ENCODE measurements at places on chromosomes 16 and 17.

DNA sequence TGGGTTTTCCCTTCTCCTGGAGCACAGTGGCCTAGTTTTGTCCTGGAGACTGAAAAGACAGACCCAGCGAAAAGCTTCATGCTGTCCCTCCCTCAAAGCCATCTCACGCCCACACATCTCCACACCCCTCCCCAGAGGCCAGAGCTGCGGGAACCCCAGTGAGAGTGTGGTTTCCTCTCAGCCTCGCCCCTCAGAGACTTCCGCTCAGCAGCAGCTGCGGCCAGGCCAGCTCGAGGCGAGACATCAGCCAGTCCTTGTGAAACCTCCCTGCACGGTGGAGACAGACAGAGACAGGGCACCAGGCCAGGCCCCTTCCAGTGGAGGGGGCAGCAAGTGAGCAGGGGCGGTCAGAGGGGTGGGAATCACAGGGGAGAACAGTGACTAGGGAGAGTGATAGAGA, 77.0 kb upstream of the TNRC6C start:
- DNase-seq: no peak

DNA sequence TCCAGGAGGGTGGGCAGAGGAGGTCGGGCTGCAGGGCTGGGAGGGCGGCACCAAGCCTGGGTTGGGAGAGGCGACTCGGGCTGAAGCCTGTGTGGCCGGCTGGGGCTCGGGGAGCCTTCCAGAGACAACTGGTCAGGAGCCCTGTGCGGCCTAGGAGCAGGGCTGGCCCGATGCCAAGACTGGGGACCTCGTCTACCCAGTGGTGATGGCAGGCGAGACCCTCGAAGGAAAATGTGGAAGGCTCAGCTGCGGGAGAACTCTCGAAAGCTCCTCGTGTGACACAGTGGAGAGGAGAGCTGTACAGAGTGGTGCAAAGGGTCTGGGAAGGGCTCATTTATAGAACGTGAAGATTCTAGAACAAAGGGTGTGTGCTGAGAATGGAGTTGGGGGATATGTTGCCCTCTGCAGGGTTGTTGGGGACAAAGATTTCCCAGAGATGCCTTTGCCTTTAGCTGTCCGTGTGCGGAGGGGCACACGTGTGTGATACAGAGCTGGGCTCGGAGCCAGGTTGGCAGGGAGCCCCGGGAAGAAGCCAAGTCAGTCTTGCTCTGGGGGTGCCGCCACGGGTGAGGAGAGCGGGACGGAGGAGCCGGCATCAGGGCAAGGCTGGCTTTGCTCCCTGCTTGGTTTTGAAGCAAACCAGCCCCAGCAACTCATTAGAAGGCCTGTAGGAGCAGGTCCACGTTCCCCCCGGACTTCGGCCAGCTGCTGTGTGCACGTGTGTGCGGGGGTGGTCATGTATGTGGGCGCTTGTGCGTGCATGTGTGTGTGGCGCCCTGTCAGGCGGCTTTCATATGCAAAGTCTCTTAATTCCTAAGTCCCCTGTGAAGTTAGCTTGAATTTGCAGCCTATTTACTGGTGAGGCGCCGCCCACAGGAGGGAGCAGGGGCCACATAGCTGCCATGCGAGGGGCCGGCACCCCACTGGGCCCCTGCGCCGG, 132.4 kb upstream of the CHMP6 start:
- DNase-seq: no peak

DNA sequence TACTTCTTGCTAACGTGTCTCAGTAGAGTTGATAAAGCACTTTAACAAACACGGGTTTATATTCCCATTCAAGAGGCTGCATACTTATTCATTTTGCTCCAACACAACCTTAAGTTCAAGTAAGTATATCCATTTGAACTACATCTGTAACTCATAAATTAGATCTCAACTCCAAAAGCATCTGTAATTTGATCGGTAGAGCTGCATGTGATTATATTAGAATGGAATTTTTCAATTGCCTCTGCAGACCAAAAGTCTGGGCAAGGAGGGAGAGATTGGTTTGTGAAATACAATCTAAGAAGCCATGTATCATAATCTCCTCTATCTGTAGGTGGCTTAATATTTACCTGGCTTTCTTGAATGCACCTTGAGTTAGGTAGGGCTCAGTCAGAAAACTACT, 371.0 kb downstream of the RBFOX1 start:
- DNase-seq: no peak

GRCh38 chr16:61385392-61386071, 650.7 kb downstream of the CDH8 start:
- no peak for DNase-seq

DNA sequence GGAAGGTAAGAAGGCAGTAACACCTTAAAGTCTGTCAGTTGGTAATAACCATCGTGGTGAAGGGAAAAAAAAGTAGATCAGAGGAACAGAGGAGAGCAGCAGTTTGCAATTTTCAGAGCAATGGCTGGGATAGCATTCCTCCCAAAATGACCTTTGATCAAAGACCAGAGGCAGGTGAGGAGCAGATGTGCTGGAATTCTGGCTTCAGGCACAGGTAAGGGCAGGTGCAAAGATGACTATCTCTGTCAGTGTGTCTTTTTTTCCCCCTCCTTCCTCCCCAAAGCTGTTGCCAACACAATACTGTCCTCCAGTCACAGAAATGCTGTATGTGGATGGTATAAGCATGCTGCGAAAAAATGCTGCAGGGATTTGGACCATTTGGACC, 166.7 kb downstream of the XYLT1 start:
- no peak for DNase-seq

GRCh38 chr17:4329838-4330237, 36.6 kb downstream of the UBE2G1 start:
- DNase-seq: no peak

GRCh38 chr17:9900044-9900594, 5.0 kb downstream of the RCVRN start:
- DNase-seq: no peak

DNA sequence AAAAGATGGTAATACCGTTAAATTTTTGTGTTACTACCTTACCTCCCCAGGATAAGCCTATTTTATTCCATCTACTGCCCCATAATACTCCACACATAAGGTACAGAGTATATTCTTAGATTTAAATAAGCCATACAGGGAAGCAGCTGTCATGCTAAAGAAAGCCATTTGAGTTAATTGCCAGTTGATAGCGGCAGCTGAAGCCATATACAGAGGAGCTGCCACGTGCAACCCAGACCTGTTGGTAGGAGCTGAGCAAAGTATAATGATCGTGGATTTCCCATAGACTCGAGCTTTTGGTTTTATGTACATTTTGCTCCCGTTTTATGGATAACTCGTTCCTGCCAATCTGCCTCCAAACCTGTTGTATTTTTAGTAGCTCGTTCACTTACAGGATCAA, 12.0 kb downstream of the CPSF4L start:
- DNase-seq: no peak

GRCh38 chr17:29677824-29678223, 55.1 kb upstream of the CORO6 start:
- no peak for DNase-seq

DNA sequence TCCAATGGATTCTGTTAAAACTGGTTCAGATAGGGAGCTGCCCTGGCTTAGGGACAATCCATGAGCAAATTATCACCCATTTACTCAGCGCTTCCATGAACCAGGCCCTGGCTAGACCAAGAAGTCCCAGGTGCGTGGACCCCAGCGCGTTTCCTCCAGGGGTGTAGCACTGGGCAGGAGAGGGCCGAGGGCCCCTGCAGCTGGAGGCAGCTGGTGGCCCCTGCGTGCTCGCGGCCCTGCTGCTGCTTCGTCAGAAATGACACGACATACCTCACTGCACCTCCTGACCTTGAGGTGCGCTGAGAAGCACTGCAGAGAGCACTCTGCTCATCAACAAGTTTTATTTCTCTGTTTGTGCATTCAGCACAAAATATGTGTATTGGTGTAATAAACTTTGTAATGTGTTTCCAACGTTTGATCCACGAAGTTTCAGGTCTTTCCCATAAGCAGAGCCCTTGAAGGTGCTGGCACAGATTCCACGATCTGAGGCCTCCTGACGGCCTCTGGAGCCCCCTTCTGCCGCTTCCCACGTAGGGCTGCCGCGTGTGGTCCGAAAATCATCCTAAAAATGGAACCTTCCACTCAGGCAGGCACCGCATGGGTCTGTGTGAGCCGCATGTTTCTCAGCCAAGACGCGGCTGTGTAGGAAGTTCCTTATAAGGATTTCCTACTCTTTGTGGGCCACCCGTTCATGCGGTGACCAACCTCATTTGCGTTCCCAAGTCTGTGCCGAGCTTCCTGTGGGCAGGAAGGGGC, 50.8 kb upstream of the ZCCHC14 start:
- no peak for DNase-seq

DNA sequence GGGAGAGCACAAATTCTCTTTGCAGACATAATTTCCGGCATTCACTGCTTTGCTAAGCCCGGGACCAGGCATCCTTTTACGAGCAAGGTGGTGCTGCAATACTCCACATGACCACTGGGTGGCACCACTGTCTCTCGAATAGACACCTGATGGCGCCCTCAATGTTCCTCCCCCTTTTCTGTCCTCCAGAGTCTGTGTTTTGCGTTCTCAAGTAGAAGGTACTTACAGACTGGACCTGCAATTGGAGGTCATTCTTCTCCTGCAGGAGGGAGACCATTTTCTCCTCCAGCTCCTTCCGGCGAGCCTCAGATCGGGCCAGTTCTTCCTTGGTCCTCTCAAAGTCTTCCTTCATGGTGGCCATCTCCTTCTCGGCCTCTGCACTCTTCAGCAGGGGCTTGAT, 45.2 kb downstream of the MYH13 start:
- DNase-seq: peak; percentile 71

DNA sequence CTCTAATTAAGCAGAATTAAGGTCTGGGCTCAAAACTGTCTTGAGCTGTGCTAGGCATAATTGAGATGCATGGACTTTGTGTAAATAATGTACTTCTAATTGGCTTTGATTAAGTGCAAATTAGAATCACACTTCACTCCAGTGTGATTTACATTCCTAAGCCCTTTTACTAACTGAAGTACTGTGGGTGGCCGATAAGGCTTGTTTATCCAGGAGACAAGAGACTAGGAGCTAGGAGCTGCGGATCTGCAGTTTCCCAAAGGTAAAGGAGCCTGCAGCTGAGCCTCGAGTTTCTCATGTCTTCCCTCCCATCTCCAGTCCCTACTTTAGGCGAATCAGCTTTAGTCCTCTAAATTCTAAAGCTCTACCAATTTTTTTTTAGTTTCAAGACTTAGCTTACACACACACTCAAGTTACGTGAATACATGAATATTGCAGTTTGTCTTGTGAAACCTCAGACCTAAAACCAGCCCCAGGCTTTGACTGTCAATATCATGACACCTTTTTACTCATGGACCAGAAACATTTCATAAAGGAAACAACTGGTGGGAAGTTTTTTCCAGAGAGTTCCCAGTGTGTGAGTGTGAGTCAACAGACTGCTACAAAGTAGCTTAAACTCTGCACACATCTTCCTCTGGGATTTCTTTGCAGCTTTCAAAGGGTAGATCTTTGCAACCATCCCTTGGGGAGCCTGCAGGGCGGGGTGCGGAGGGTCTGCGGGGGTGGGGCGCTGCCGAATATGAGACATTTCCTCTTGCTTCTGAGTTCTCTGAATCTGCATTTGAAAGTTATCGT, 113.9 kb upstream of the TBX2 start:
- no peak for DNase-seq

DNA sequence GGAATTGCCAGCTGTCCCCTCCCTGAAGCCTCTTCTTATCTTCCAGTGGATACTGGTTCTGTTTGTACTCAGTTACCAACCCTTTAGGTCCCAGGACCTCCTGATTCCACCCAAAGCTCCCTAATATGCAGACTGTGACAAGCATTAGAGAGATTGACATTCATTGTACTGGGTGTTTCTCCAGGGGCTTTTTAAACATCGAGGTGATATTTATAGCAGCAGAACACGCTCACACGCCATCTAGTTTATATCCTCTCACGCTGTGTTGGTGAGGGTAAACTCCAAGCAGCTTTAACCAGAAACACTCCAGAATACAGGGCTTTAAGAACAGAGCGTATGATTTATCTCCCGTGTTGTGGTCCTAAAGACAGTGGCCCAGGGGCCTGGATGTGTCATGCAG, 238.4 kb downstream of the IRF8 start:
- DNase-seq: no peak
